ENCODE measurements at places on chromosomes 5 and 9. TPM values are rescaled to one million over a fixed set of nuclear protein-coding genes. Genes with fewer than 3 reads are reported as not detected.

LRSAM1 gene
- total RNA-seq = 17.4 TPM

WASHC1 gene
- total RNA-seq = 22.2 TPM

GFI1B gene
- total RNA-seq = not detected

ZFP37 gene
- 11.4 TPM for total RNA-seq

PPP2R2B gene
- total RNA-seq = not detected
